Sciatic nerve (tissue), 2 donors: ENCODE measurements at places on chromosomes 1 and 21. TPM values are rescaled to one million over a fixed set of nuclear protein-coding genes. Genes with fewer than 3 reads are reported as not detected.

DCST1 gene
- 0.31 TPM for total RNA-seq

DNA sequence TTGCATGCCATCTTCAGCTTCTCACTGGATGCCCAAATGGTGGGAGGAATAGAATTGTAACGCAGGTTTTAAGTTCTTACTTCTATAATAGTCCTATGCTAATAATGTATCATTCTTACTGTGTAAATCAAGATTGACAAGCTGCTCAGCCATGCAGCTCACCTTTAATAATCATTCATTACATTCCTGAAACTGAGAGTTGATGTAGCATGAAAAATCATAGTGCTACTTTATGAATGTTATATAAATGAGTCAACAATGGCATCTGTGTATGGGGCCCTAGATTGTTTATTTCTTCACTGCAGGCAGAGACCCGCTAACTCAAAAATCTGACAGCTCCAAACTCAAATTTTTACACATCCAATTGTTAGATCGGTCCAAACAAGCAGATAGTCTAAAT, 34.4 kb downstream of the FH start:
- no peak for DNase-seq

DNA sequence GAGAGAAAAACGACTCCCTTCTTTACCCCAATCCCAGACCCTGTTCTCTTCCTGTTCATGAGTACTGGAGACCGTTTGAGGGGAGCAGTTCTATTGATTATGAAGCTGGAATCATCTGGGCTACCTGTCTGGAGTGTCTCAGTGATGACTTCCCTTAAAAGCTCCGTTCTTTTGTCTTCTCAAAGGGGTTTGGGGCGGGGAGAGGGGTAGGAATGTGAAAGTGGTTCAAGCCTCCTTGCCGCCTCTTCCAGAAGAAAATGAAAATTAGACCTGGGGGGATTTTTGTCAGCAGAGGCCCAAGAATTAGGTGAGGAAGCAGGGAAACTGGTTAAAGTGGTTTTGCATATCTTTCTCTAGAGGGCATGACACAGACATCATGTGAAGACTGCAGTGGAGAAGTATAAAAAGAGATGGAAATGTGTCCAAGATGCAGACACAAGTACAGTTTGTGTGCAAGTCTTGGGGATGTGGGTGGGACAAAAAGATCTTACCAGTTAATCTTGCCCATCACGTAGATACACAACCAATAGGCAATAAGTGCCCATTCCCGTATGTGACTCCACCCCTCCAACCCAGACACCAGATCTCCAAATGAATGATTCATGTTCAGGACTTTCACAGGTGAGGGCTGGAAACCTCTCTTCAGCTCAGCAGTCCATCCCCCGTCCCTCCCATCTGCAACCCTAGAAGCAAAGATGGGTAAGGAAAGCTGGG, 470 bp upstream of the MTMR11 start:
- no peak for DNase-seq

DNA sequence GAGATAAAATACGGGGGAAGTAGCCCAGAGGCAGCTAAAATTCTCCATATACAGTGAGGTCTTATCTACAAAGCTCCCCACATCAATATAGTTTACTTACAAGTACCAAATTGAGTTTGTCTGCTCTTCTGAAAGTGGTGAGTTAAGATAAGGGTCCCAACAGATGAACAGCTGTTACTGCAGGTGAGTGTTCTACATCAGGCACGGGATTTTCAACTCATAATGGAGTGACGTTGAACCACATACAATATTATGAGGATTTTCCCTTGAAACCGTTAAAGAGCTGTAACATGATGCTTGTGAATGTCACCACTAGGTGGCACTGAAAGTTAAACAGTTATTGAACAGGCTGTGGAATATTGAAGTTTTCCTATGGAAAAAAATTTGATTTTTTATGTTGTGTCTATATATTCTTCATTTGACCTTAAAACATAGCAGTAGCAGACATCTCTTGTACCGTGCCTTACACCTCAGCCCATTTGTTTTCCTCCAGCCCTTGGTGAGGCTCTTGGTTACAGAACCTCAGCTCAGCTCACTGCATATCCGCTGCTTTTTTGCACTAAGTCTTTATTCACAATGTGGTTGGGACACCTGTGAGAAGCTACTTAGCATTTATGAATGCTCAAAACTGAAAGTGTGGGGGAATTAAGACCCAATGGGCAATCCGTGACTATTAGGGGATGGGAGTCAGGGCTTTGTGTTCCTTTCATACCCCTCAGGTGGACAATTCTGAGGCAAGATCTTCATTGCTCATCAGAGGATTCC, 23.2 kb downstream of the CD1D start:
- no peak for DNase-seq

DNA sequence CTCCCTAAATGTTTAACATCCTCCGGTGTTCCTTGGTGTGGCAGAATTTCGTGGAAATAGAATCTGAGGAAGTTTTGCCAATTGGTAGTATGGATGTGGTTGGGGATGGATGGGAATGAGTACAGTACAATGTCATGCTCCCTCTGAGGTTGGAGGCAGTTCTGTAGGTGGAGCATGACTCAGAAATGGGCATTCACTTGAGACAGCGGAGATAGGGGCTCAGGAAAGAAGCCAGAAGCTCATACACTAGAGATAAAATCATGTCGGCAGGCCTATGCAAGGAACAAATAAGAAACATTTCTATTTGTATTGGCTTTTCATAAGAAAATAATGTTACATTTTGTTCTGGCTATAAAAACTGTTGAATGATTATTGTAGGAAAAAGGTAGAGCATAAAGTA, 196.0 kb downstream of the URB2 start:
- no peak for DNase-seq

NFASC gene
- 140 TPM for total RNA-seq
